ENCODE measurements at places on chromosomes 5 and 9.

GRCh38 chr5:169064093-169064492 lies 236.8 kb downstream of the SLIT3 start:
- DNase-seq, result no peak

DNA sequence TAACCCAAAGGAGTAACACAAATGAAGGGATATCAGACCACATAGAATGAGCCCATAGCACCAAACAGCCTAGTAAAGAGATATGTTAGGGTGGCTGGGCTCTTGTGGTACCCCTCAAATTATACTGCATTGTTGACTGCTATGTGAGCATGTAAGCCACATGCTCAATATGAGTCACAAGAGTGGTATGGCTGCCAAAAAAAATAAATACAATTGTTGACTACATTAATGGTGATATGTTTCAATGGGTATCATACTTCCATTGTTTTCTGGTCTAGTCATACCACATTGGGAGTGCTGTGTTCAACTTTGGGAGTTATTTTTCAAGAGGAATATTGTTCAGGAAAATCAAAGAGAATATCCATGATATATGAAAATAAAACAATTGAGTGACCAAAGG lies 162.4 kb upstream of the PIK3R1 start:
- DNase-seq, result no peak

- DNase-seq, result no peak
Measured at GRCh38 chr5:180133971-180134508, 62.5 kb upstream of the RNF130 start.

GRCh38 chr5:53930457-53930856 lies 370.0 kb downstream of the NDUFS4 start:
- DNase-seq, result no peak

- DNase-seq, result no peak
Measured at GRCh38 chr9:88733651-88734421, 198.9 kb downstream of the NXNL2 start.

- no peak for DNase-seq
Measured at GRCh38 chr9:27118916-27119315, 9.9 kb downstream of the TEK start.

DNA sequence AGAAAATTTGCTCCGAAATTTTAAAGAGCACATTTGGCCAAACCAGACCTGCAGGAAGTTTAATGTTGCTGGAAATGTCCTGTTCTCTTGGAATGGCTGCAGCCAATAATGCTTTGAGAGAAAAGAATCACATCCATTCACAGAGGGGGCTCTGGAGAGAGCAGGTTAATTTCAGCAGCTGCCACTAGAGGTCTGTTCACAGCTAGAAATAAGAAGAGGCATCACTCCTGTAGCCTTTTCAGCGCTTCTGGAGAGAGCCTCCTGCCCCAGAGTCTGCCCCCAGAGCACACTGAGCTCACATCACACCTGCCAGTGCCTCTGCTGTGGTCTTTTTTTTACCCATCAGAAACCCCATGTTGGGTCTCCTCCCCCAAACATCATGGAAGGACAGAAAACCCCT lies 124.8 kb upstream of the RAD23B start:
- DNase-seq, result no peak

- no peak for DNase-seq
Measured at GRCh38 chr5:96087939-96088338, 126.3 kb upstream of the ELL2 start.

DNA sequence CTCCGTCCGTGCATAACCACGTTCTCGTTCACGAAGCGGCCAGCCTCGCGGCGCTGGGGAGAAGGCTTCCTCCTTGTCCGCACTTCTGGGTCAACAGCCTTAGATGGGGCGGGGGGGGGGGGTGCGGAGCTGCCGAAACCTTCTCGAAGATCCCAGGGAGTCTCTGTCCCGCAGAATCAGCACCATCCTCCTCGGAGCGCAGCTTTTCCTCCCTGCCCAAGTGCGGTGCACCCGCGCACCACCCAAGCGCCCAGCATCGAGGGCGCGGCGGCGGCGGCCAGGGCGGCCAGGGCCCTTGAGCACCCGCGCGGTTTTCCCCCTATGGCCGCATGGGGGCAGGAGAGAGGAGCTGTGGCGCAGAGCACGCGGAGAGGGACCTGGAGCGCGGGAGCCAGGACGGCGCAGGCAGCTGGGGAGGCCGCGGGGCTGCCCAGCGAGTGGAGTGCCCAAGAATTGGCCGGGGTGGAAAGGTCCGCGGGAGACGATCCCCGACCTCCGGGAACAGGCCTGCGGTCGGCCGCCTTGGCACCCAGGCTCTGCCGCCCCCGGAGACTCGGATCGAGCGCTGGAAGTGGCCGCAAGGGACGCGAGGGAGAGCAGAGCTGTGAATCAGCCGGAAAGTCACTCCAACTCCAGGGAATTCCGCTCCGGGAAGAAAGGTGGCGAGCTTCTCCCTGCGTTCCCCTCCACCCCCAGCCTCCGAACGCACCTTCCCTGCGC lies 43.1 kb downstream of the TMEM174 start:
- peak; percentile 84 for DNase-seq

DNA sequence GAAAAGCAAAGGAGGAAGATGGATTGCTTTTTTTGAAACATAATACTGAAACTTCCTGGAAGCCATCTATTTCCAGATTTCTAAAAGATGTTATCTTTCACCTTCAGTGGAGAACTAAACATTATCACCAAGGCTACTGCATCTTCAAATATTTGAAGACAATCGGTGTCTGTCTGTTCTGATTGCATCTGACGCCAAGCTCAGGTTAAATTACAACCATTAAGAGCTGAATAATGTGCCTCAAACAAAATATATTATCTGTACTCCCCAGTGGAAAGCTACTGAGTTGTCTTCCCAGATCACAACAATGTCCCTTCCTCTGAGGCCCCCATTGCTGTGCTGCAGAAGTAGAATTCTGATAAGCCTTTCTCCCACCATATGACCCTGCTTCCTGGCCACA lies 342.3 kb downstream of the PLK2 start:
- DNase-seq, result no peak

GRCh38 chr5:7377761-7378160 lies 18.2 kb upstream of the ADCY2 start:
- no peak for DNase-seq

- DNase-seq, result no peak
Measured at GRCh38 chr5:113205807-113206206, 229.0 kb downstream of the TSSK1B start.

GRCh38 chr5:98518754-98519153 lies 254.7 kb upstream of the RGMB start:
- no peak for DNase-seq

- DNase-seq, result no peak
Measured at GRCh38 chr9:135050072-135050990, 37.1 kb upstream of the OLFM1 start.
